ENCODE measurements at places on chromosomes 4 and X.

- DNase-seq, result no peak
Observed at GRCh38 chr4:168893205-168893604, 116.8 kb downstream of the CBR4 start.

- DNase-seq, result no peak
Observed at GRCh38 chr4:184728858-184729257, 5.0 kb downstream of the CENPU start.

DNA sequence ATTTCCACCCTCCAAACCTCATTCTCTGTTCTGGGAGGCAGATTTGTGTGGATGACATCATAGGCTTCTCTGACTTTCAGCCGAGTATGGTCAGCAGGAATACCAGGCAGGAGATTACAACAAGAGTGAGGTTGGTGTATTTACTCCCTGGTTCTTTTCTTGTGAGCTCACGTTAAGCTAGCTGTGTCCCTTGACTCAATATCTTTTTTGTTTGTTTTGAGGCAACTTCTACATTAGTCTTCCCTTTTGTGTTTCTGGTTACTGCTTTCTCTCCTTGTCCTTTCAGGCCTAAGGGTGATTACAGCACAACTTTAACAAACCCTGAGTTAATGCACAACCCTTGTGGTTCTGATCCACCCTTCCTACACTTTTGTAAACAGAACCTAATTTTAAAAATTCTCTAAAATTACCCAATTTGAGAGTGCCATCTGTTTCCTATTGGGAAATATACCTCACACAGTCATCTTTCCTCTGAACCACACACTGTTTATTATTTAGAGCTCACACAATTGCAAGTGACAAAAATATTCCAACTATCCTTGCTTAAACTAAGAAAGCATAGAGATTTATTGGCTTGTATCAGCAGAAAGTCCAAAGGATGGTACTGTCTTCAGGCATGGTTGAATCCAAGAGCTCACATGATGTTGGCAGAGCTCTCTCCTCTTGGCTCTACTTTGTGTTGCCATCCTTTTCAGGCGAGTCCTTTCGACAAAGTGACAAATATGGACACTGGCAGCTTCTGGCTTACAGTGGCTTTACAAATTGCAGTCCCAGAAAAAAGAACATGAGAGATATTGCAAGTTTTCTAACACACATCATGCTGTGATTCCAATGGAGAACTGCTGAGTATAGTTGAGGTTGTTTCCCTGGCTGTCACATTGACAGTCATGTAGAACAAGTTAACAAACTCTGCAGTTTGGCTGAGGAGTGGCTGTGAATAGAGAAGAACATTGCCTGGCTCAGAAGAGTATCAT, 150.5 kb upstream of the DDIT4L start:
- DNase-seq, result no peak

- no peak for DNase-seq
Observed at GRCh38 chr4:2859514-2859913, 15.9 kb downstream of the ADD1 start.

GRCh38 chr4:173880897-173881296, 350.9 kb upstream of the HAND2 start:
- no peak for DNase-seq

- DNase-seq, result no peak
Observed at GRCh38 chrX:133364865-133365264, 50.4 kb downstream of the GPC4 start.

- peak; percentile 82 for DNase-seq
Observed at GRCh38 chr4:140935254-140935653, 179.1 kb upstream of the TBC1D9 start.

GRCh38 chr4:173130687-173131086, 37.9 kb upstream of the GALNT7 start:
- no peak for DNase-seq

GRCh38 chrX:51803833-51804232, 60.6 kb downstream of the GSPT2 start:
- DNase-seq, result no peak

- no peak for DNase-seq
Observed at GRCh38 chr4:73998040-73999011, at the start of gene CXCL5. CXCL5 (minus strand) TSS chr4:73998677; CDS start chr4:73998581, 96 bp downstream.

- DNase-seq, result no peak
Observed at GRCh38 chr4:128387600-128388351, 100.2 kb upstream of the PGRMC2 start.

- DNase-seq, result no peak
Observed at GRCh38 chr4:128590034-128590740, 219.3 kb upstream of the JADE1 start.

DNA sequence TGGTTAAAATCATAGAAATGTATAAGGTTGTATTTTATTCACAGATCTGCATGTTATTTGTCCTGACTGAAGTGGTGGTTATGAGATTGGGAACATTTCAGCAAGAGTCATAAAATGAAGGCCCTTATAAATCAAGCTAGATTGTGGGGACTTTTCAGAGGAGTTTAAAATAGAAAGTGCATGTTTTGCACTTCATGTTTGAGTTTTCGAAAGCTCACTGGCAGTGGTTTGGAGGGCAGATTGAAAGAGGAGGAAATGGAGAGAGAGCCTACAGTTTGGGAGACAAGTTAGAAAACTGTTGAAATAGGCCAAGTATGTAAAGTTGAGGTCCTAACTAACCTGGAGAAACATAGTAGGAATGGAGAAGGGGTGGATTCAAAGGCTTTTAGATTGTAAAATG, 124.9 kb downstream of the KDM6A start:
- DNase-seq, result no peak

All from right renal pelvis (tissue), 4 donors.